NCI-H526 (cell line): ENCODE measurements at places on chromosomes 12 and 14.

DNA sequence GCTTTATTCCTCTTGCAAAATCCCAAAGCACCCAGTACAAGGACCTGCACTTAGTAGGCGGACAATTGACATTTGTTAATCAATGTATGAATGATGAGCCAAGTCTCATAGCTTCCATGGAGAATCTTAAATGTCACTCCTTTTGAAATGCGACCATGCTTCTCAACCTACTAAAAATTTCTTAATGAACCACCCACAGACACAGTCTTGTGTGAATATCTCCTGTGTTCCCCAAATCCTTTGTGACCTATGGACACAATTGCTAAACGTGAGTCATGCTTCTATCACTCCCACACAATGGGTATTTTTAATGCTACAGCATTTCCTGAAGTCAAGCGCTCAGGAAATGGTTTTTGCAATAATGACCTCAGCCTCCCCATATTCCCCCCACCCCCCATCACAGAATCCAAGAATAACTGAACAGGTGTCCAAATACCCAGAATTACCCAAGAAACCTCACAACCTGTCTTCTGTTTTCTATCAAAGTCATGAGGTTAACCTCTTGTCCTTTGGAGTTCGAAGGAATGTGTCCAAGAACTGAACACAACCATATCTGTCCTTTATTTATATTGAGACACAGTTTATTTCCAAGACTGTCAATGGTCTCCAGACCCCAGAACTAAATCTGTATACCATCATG lies 163.6 kb upstream of the PLEKHG7 start:
- no peak for DNase-seq

DNA sequence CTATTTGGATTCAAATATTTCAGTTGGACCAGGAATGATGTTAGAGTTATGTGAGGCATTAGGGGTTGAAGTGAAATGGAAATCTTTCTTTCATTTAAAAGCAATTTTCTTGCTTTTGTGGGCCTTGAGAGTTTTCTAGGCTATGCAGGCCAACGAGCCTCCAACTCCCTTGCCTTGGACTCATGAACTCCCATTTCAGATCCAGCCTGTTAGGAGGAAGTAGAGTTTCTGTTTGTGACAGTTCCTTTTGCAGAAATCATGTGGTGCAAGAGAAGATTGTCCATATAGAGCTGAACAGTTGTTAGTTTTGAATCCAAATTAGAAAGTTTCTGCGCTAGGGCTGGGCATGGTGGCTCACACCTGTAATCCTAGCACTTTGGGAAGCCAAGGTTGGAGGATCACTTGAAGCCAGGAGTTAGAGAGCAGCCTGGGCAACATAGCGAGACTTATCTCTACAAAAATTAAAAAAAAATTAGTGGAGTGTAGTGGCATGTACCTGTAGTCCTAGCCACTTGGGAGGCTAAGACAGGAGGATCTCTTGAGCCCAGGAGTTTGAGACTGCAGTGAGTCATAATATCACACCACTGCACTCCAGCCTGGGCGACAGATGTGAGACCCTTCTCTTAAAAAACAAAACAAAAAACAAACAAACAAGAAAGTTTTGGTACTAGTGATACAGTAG lies 47.3 kb upstream of the MED13L start:
- DNase-seq, result no peak

- DNase-seq, result no peak
These were observed 191.4 kb downstream of the FOXN3 start for GRCh38 chr14:89225607-89226006.

- peak; percentile 34 for DNase-seq
These were observed 220.5 kb downstream of the CACNA1C start for GRCh38 chr12:2273288-2273687.

DNA sequence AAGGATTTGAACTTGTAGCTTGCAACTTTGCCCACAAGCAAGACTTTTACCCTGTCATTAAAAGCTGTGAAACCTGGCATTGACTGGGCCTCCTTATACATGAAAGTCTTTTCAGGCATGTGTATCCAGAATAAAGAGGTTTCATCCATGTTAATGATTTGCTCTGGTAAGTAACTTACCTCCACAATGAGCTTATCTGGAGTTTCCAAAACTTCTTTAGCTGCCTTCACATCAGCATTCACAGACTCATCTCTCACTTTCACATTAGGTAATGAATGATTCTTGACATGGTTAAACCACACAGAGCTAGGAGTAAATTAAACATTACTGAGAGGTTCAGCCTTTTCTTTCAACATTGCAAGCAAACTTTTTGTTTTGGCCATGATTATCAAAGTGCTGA lies 234.4 kb upstream of the CLEC14A start:
- DNase-seq, result no peak

DNA sequence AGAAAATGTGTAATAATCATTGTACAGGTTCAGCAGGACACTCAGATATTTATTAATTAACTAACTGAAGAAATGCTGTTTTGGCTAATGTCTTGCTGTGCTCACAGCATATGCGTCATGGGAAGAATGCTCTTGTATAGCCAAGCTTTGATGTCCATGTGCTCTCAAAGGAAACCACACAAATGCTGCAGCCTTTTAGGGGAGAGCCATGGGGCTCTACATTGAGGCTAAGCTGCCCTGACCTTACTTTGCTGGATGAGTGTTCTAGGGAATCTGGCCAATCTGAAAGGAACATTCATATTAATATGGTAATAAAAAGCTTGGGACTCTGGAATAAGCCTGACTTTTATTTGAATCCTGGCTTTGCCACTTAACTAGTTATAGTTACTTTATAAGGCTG lies 9.5 kb upstream of the CRADD start:
- DNase-seq, result no peak

GRCh38 chr12:56333197-56333678 lies 562 bp downstream of the PAN2 start:
- DNase-seq, result no peak

GRCh38 chr14:82113710-82114109 lies 580.1 kb upstream of the SEL1L start:
- DNase-seq, result no peak

- peak; percentile 60 for DNase-seq
These were observed 11.9 kb downstream of the JAG2 start for GRCh38 chr14:105156414-105157375.

DNA sequence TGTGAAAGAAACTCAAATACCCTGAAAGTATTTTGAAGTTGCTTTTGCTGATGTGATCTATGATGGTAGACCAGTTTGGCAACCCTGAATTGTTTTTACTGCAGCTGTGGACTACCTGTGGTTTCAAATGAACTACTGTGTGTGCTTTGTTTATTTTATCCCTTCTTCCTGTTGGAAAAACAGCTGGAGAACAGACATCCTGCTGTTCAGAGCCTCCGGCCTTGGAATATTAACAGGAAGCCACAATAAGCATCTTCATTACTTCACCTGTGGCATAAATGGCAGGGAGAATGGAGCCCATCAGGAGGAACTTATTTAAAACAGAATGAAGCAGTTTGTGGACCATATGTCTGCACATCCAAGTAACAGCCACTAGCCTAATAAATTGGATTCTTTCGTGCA lies 104.8 kb downstream of the DUSP6 start:
- peak; percentile 29 for DNase-seq

DNA sequence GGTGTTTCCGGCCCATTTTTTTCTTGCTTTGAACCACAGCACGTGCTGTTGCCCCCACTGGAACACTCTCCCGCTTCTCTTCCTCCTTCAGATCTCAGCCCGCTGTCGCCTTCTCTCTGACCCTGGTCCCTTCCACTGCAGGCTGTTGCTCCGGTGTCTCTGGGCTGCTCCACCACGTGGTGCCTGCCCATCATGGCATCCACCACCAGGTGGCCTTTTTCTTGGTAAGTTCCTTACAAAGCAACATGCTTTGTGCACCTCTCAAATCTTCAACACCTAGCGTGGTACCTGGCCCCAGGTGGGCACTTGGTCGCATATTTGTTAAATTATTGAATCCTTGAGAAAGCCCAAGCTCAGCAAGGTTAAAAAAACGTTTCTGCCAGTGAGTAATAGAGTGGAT lies 19.1 kb downstream of the TUNAR start:
- DNase-seq, result peak; percentile 19

- DNase-seq, result no peak
These were observed 319.8 kb downstream of the ZFP36L1 start for GRCh38 chr14:68473069-68473468.

GRCh38 chr12:118103601-118104382 lies at the start of gene VSIG10:
Gene VSIG10 (minus strand): TSS chr12:118104011. CDS start chr12:118103671, 340 bp downstream.
- peak; percentile 90 for DNase-seq

DNA sequence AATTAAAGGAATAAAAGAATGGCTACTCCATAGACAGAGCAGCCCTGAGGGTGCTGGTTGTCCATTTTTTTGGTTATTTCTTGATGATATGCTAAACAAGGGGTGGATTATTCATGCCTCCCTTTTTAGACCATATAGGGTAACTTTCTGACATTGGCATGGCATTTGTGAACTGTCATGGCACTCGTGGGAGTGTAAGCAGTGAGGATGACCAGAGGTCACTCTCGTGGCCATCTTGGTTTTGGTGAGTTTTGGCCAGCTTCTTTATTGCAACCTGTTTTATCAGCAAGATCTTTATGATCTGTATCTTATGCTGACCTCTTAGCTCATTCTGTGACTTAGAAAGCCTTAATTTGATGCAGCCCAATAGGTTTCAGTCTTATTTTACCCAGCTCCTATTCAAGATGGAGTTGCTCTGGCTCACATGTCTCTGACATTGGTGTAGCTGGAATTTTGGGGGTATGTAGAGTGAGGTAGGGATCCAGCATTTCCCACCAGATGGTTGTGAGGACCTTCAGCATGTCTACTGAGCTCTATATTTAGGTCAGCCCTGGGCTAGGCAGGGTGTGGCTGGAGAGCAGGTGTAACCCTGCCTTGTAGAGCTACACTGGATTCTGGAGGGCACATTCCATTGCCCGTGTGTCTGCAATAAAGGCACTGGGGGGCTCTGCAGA lies 103.5 kb upstream of the SLC38A2 start:
- no peak for DNase-seq

DNA sequence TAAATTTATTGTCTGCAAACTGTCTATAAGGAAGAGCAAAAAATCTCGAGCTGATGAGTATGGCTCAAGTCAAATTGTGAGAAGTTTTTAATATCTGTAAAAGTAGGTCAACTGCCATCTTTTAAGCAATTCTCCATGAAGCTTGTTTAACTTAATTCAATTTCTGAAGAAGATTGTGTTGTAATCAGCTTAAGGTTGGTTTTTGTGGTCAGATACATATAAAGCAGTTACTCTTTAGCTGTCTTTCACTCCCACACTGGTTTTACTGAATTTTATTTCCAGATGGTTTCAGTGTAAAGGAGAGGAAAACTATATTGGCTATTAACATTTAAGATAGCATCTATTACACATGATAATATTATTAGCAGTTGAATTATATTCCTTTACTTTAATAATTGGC lies 1165.1 kb downstream of the SLC16A7 start:
- DNase-seq, result no peak

- DNase-seq, result no peak
These were observed 333.7 kb downstream of the DAD1 start for GRCh38 chr14:22255017-22255950.

- DNase-seq, result no peak
These were observed 532 bp downstream of the NOC4L start for GRCh38 chr12:132144810-132145168.

DNA sequence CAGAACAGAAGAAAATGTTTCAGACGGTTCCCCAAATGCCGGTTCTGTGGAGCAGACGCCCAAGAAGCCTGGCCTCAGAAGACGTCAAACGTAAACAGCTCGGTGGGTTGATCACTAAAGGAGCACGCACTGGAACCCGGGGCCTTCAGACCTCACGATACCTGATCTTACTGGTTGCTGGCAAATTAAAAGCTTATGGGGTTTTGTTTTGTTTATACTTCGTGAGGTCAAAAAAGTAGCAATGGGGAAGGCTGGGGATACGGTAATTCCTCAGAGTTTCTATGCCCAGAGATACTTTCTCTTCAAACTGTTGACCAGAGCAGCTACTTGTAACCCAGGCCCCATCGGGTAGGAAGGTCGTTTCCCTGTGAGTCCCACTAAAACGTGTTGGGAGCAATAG lies 1.7 kb downstream of the CDKN1B start:
- peak; percentile 56 for DNase-seq

DNA sequence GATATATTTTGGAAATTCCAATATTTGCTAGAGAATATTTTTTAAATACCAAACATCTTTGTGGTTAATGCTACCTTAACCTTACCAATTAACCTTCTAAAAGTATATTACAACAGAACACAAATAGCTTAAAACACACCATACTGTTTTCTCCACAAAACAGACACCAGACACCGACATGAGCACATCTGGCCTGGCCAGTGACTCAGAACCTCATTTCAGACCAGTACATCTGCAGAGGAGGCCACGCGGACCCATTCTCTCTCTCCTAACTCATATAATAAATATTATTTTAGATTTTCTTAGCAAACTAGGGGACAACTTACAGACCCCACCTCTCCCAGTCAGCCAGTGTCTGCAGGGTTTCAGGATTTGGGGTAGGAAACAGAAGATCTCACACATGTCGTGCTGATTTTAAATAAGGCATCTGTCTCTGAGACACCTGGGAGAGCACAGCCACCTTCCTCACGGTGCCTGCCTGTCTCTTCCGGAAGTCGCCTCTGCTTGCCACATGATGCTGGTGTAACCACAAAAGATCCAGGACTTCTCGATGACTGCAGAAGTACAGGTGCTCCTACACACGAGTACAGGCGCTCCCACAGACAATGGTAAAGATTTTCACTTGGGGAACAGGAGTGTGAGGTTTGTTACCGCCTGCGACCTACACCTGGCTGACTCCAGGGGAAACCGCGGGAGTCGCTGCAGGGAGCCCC lies 9.7 kb upstream of the ANKLE2 start:
- no peak for DNase-seq

GRCh38 chr14:80017795-80018194 lies 193.5 kb downstream of the DIO2 start:
- no peak for DNase-seq

GRCh38 chr14:55427439-55427838 lies 13.0 kb downstream of the TBPL2 start:
- DNase-seq, result no peak

GRCh38 chr14:52701223-52701622 lies 5.8 kb upstream of the PSMC6 start:
- no peak for DNase-seq

GRCh38 chr14:79383031-79383430 lies 828.3 kb downstream of the DIO2 start:
- DNase-seq, result peak; percentile 23

DNA sequence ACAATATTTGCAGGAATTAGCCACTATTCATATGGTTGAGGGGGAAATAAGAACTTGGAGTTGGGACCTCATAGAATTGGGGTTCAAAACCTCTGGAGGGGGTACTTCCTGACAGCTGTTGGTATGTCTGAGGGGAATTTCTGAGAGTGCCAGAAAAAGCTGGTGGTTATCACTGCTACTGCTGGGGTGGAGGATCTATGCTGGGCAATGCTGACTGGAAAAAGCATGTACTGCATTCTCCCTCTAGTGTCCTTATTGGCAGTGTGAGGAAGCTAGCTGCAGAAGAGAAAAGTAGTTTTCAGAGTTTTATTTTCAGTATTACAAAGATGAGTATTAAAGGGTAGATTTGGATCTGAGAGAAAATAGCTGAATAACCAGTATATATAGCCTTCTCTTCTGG lies 88.8 kb downstream of the FUT8 start:
- DNase-seq, result no peak

GRCh38 chr12:30537228-30537627 lies 158.4 kb downstream of the IPO8 start:
- DNase-seq, result no peak
